ENCODE measurements at places on chromosomes 3 and 15.

DNA sequence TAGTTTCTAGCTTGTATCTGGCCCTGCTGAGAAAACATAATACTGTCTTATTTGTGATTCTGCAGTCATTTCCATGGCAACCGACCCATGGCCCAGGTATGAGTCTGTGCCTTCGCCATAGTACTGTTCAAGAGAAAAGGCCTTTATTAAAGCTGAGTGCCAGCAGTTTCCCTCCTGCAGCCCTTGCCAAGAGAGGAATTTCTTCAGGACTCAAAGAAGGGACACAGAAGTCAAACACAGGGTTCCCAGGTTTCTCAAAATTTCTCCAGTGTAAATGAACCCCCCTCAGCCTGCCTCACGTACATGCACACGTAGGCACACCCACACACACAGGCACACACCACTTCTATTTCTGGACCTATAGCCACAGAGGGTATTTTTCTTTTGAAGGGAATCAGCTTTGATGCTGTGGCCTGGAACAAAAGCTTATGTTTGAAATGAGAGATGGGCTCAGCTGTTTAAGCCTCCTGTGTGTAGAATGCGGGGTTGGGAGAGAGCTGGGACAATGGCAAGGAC lies 269.2 kb downstream of the PDCD6IP start:
- no peak for DNase-seq

GRCh38 chr3:81920816-81921215 lies 159.4 kb upstream of the GBE1 start:
- no peak for DNase-seq

GRCh38 chr3:112770032-112770626 lies 76.5 kb downstream of the CD200R1L start:
- DNase-seq = no peak

DNA sequence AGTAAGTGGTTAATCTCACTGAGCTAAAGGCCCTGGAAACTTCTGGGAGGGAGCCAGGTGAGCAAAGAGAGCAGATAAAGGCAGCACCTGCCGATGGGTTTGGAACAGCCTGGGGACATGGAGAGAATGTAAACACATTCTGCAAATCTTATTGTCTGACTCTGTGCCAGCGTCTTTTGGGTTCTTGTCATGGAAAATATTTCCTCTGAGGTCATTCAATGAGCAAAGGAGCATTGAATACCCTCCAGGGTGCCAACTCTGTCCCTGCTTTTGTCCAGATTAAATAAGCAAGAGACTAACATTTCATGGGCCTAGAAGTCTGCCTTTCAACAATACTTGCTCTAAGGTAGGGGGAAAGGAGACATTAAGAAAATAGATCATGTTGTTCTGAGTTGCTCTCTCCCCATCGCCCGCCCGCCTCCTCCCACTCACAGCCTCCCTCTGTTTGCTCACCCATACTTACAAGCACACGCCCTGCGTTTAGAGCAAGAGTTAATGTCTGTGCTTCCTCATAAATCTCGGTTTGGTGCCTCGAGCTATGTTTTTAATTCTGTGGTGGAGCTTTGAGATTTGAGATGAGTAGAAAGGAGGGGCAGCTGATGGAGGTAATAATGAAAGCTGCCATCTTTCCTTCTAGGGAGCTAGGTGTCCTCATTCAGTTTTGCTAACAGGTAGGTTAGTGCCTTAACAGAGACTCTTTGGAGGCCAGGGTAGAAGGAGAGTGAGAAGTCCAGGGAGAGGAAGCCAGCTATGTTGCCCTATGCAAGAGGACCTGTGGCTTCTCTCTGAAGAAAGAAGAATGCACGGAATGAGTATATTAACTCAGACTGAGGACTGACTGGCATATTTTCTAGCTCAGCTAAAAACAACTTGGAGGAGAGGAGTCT lies 132.9 kb downstream of the TPRG1 start:
- no peak for DNase-seq

- DNase-seq = no peak
Measured at GRCh38 chr3:161081633-161082032, 23.5 kb downstream of the B3GALNT1 start.

- DNase-seq = peak; percentile 98
Measured at GRCh38 chr3:177618873-177619733, 421.8 kb upstream of the TBL1XR1 start.

DNA sequence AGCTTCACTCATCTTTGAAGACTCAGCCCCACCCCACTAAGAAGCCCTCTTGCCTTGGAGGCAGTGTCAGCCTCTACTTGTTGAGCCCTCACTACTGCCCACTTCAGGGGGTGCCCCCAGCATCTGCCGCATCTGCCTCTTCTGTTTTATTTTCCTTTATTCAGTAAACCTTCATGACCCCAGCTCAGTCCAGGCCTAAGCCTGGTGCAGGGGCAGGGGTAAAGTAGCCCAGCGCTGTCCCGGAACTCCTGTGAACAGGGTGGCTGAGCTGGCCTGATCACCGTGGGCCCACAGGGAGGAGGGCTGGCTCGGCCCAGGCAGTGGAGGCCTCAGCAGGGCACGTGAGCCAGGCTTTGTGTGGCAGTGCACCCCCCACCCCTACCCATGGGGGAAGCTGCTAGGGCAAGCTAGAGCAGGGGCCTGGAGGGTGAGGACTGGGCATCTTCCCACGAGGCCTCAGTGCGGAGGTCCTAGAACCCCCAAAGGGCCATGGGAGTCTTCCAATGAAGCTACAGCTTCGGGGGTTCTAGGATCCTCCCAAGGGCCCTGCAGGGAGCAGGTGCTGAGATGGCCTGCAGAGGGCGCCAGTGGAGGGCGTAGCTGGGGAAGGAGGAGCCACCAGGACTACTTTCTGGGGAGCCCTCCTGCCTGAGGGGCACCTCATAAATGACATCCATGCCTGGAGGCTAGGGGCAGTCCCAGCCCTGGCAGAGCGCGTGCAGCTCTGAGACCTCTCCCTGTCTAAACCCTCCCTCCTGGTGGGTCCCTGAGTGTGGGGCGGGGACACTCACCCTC lies 36.0 kb downstream of the TSPAN3 start:
- DNase-seq = no peak

DNA sequence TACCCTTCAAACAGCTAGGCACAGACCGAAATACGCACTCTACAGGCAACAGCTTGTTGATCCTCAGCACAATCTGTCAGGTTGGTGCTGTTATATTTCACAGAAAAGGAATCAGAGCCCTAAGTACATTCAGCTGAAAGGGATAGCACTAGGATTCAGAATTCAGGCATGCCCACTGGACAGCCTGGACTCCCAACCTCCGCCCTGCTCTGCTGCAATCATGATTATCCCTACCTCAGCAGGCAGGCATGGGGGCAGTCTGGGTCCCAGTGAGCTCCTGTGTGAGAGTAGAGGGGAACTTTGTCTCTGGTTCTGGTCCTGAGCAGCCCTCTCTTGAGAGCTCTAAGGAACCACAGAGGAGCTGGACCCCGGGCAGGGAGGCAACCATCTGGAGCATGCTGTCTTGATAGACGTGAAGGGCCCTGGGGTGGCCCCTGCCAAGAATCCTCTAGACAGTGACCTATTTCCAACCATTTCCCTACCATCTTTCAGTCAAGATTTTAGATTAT lies 23.4 kb upstream of the NOX5 start:
- DNase-seq = no peak

- DNase-seq = no peak
Measured at GRCh38 chr15:36362509-36362915, 216.9 kb upstream of the CDIN1 start.

GRCh38 chr15:56343879-56344278 lies 21.3 kb upstream of the TEX9 start:
- DNase-seq = no peak

- no peak for DNase-seq
Measured at GRCh38 chr15:81858586-81858985, 187.2 kb downstream of the MEX3B start.

DNA sequence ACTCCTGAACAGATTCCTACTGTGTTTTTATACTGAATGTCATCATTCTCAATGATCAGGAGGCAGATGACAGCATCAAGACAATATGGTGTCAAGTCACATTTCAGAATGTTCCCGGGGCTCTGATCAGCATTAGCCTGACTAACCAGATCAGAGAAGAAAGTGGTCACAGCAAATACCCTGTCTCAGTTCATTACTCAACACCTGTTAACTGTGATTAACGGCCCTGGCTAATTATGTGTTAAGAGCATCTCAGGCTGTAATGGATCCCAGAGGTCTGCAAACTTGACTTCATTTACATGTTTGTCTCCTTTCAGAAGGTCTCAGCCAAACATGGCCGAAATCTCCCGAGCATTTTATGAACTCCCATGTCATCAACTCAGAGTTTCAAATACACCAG lies 833.7 kb downstream of the FHIT start:
- no peak for DNase-seq

GRCh38 chr15:97528238-97528637 lies 432.3 kb upstream of the ARRDC4 start:
- DNase-seq = no peak

GRCh38 chr3:25748189-25748588 lies 35.1 kb downstream of the NGLY1 start:
- DNase-seq = no peak

- no peak for DNase-seq
Measured at GRCh38 chr15:52180851-52181450, 10.2 kb downstream of the GNB5 start.

DNA sequence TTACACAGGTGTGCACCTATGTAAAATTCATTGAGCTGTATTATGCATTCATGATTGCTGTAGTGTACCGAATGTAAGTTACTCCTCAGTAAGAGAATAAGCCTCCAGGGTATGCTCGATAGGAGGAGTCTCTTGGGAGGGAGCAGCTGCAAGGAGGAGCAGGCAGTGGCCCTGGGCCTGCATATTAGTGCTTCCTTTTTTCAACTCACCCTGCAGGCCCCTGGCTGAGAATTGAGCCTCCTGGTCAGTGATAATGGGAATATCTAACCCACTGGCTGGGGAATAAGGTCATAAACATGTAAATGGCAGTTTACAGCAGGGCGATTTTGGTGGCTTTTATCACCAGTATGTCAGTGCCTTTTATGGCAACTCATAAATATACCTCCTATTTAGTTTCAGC lies 21.7 kb upstream of the SFMBT1 start:
- no peak for DNase-seq

DNA sequence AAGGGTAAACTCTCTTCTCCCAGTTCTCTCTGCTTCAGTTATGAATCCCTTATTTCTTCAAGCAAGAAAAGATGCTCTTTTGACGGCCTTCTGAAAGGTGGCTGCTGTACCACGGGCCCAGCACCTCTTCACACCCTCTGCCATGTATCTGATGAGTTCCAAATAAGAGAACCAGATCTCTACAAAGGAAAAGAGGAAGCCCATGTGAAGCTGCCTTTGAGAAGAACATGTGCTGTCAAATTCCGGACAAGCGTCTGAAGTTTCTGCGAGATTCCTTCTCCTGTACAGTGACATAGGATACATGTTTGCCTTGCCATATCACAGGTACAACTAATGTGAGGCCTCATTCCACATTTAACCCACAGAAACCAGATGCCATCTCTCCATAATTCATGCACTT lies 59.2 kb downstream of the SH3BP5 start:
- no peak for DNase-seq

DNA sequence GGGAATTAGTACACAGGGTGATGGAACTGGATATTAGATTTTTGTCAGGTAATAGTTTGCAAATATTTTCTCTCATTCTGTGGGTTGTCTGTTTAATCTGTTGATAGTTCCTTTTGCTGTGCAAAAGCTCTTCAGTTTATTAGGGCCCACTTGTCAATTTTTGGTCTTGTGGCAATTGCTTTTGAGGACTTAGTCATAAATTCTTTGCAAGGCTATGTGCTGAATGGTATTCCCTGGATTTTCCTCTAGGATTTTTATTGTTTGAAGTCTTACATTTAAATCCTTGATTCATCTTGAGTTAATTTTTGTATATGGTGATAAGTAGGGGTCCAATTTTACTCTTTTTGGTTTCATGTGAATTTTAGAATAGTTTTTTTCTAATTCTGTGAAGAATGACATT lies 111.3 kb downstream of the ARRDC4 start:
- DNase-seq = no peak

DNA sequence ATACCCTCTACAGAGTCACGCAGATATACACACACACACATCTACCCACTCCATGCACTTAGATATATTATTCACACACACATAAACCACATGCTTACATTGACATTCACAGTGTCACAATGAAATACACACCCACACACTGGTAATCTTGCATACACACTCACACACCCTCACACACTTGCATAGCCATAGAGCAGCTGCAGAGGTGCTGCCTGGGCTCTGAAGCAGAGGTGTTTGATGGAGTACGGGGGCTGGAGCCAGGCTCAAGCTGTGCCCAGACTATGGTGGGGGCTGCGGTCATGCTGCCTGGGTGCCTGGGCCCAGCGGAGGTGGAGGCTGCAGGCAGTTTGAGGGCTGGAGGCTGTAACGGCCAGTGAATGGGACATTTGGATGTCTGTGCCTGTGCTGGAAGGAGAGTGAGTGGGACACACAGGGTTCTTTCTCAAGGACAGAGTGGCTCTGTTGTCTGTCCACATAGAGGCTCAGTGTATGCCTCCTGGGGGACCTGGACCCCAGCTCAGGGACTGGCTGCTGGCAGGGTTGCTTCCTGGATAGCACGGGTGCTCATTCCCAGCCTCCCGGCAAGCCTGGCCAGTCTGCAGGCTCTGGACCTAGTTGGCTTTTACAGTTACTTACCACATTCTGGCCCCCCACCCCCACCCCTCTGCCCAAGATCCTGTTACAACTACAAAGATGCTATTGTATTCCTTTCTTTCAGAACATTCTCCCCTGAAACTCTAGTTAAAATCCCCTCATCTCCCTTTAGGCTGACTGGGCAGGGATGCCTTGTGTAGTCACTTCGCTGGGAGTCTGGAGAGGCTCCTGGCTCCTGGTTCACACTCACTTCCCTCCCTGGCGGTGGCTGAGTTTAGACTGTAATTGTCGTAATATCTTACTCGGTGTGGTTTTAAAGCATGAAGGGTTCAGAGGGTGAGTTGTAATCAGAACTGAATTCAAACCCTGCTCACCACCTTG lies 12.5 kb downstream of the GASK1A start:
- DNase-seq = peak; percentile 89

DNA sequence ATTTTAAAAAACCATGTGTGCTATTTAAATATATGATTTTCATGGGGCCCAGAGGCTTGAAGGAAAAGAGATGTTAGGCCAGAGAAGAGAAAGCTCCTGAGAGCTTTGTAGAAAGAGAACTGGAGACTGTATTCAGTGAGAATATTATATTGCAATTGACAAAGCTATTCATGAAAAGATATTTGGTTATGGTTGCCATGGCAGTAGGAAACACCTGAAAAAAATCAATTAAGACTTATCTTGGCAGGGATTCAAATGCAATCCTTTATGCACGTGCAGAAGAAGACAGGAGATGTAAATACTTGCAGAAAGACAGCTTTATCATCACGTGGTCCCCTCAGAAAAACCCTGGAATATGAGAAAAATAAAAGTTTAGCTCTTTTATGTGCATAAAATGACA lies 636.0 kb upstream of the TBL1XR1 start:
- no peak for DNase-seq

DNA sequence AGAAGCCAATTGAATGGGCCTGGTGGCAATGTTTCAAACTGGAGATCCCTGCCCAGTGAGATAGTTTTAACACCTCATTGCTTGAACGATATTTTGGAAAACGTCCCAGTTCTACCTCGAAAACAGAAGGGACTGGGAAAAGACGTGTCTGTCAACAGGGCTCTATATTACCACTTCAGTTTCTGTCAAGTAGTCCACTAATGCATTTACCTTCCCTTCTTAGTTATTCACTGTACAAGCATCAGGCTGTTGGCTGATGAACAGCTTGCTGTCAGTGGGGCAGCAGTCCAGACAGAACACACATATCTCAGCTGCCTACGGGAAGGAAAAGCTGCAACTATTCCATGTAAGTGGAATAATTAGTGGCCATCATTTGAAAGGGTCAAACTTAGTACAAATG lies 794.7 kb upstream of the GBE1 start:
- DNase-seq = no peak
